ENCODE measurements at places on chromosomes 5 and 9.

GRCh38 chr9:125466411-125466810, 204.8 kb downstream of the GAPVD1 start:
- no peak for DNase-seq

DNA sequence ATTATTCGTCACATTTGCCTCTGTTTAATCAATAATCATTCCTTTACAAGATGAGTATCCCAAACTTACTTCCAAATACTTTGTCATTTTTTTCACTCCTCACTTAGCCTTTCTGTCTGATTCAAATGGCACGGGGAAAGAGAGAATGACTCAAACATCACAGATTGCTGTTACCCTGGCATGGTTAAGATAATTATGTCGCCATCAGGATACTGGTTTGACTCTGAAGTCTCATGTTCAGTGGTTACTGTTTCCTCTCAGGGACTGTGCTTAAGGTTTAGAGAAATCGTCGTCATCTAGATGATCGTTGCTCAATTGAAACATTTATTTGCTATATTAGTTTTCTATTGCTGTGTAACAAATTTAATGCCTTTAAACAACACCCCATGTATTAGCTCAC, 45.2 kb upstream of the RAD23B start:
- DNase-seq, result no peak

DNA sequence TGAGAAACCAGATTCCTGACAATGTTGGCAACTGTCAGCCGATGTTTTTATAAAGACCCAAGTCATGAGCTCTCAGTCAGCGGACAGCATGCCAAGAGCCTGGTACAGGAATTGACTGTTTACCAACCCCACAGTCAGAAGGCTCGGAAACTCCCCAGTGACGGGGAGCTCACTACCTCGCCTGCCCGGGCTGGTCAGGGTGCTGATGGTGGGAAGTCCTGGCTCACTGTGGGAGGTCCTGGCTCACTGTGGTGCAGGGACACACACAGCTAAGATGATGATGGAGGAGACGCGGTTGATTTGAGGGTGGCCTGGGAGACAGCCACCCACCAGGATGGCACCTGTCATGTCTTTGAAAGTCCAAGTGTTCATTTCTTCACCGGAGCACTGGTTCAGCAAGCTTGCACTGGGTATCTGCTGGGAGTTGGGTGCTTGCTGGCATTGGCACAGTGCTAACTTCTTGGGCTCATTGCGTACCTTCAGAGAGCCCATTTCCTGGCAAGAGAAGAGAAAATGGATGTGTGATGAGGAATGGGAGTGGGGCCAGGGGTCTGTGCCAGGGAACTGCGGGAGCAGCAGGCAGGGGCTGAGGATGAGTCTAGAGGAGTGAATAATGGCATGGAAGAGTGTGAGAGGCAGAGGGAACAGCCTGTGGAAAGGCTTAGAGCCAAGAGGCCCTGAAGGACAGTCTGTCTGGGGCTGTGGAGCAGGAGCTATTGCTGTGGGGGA, 15.3 kb downstream of the ASS1 start:
- no peak for DNase-seq

GRCh38 chr9:76684213-76684612, 80.0 kb upstream of the PCA3 start:
- DNase-seq, result no peak

Measured in hematopoietic multipotent progenitor cell treated with erythropoietin and hydrocortisone succinate and interleukin-3 and kit ligand, for 6 days (in vitro differentiated cells).